ENCODE measurements at places on chromosomes 7 and 10. TPM values are rescaled to one million over a fixed set of nuclear protein-coding genes. Genes with fewer than 3 reads are reported as not detected.

DNA sequence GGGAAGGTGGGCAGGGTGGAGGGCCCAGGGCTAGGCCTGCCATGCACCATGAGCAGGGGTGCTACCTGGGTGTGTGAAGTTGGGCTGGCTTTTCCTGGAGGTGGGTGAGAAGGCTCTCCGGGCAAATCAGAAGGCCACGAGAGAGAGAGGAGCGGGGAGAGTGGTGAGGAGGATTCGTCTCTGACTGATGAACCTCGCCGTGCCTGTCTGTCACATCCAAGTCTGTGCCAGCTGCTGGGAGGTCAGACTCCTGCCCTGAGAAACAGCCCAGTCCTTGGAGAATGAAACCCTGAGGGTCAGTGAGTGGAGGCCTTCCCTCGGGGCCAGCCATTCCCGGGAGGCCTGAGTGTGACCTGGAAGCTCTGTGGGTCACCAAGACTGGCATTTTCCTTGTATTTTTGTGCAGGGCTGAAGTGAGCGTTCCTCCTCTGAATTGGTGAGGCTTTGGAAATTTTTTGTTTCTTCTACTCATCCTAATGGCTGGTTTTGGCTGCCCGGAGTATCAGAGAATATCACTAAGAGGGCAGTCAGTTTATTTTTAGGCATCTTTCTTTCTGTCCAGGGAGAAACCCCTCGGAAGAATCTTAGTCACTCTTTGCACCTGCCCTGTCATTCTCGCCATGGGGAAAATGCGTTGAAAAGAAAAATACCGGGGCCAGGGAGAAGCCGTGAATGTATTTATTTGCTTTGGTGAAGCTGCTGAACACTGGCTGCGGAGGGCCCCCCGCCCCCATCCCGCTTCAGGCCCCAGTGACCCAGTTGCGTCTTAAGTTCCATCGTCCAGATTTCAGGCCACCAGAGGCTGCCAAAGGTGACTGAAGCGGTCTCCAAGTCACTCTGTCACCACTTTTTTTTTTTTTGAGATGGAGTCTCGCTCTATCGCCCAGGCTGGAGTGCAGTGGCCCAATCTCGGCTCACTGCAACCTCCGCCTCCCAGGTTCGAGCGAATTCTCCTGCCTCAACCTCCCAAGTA is 6.5 kb upstream of the AP5Z1 start:
- H3K36me3 ChIP-seq: peaks cover 6% of the 10 kb centered on the region
- H3K27me3 ChIP-seq: no peaks in the 10 kb centered on the region
- H3K4me3 ChIP-seq: no peak overlapping the region
- H3K4me1 ChIP-seq: no peaks in the 10 kb centered on the region

GRCh38 chr7:146575903-146576302 is 459.3 kb downstream of the CNTNAP2 start:
- H3K4me3 ChIP-seq: no peak overlapping the region
- DNase-seq: no peak
- H3K27ac ChIP-seq: no peak overlapping the region
- H3K4me1 ChIP-seq: no peaks in the 10 kb centered on the region

The RASSF4 gene
- 2.3 TPM for polyA plus RNA-seq

The ANXA8L1 gene
- 2.0 TPM for polyA plus RNA-seq

The PAPOLB gene
- polyA plus RNA-seq: not detected

The PKD1L1 gene
- 0.05 TPM for polyA plus RNA-seq

DNA sequence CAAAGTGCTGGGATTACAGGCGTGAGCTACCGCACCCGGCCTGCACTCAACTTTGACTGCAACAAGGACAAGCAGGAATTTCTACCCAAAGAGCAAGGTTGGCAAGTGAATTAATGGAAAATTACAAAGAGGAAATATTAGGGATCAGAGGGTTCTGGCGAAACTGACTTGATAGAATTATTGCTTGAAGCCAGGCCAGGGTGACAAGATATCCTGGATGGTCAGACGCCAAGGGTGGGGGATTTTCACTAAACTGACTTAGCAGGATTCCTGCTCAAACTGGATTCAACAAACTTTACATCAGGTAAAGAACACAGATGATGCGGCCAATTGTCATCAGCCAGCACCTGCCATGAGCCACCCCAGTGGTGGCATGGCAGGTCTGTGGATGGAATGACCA is 603.6 kb upstream of the MGMT start:
- H3K27me3 ChIP-seq: no peaks in the 10 kb centered on the region
- H3K4me1 ChIP-seq: no peaks in the 10 kb centered on the region
- H3K4me3 ChIP-seq: no peak overlapping the region
- no peak for DNase-seq

DNA sequence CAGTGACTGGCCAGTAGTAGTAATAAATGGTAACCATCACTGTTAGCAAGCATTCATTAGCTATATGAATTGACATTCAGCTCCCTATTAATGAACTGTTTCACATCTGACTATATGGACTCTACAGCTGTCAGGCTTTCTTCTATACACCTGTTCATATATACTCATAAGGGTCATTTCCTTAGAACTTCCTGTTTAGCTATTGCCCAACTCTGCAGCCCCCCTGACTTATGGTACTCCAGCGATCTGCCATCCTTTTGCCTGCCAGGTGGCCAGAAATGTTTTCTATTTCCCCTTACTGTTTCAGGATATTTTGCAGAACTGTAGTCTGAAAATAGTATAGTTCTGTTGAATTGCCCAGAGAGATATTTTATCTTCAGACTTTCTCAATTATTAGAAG is 56.6 kb downstream of the TASOR2 start:
- DNase-seq: no peak
- H3K36me3 ChIP-seq: peaks cover 49% of the 10 kb centered on the region
- no peak overlapping the region for H3K4me3 ChIP-seq
- no peak overlapping the region for H3K27ac ChIP-seq
- H3K27me3 ChIP-seq: no peaks in the 10 kb centered on the region
- no peaks in the 10 kb centered on the region for H3K4me1 ChIP-seq

- no peak overlapping the region for H3K4me3 ChIP-seq
- peaks cover 11% of the 10 kb centered on the region for H3K4me1 ChIP-seq
- no peaks in the 10 kb centered on the region for H3K36me3 ChIP-seq
- no peak overlapping the region for H3K27ac ChIP-seq
Measured at GRCh38 chr10:126294451-126294850, 93.8 kb downstream of the ADAM12 start.

DNA sequence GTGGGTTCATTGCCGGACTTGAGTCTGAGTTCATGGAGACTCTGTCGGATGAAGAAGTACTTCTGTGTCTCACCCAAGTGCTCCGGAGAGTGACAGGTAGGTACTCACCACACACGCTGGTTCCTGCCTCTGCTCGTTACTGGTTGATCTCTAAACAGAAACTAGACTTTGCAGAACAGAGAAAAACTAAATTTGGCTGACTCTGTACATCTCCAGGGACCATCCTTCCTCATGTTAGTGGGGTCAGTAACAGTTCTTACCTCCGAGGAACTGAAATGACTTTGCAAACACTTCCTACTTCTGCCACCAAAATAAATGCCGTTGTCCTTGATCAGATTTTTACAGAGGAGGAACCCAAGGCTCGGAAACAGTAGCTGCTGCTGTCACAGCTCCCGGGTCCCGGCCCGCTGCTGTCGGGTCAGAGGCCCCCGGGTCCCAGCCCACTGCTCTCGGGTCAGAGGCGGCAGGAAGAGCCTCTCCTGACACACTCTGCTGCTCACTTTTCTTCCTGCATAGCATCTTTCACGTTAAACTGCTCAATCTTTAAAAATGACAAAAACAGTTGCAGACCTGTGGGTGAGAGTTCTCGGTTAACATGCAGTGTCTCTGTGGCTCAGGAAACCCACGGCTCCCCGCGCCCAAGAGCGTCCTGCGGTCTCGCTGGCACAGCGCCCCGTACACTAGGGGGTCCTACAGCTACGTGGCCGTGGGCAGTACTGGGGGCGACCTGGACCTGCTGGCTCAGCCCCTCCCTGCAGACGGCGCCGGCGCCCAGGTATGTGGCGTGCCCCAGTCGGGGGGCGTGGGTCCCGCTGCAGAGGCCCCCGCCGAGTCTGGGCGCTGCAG is 4.8 kb upstream of the MTG1 start:
- no peak for DNase-seq
- H3K4me1 ChIP-seq: no peaks in the 10 kb centered on the region
- no peak overlapping the region for H3K4me3 ChIP-seq
- no peaks in the 10 kb centered on the region for H3K27me3 ChIP-seq

DNA sequence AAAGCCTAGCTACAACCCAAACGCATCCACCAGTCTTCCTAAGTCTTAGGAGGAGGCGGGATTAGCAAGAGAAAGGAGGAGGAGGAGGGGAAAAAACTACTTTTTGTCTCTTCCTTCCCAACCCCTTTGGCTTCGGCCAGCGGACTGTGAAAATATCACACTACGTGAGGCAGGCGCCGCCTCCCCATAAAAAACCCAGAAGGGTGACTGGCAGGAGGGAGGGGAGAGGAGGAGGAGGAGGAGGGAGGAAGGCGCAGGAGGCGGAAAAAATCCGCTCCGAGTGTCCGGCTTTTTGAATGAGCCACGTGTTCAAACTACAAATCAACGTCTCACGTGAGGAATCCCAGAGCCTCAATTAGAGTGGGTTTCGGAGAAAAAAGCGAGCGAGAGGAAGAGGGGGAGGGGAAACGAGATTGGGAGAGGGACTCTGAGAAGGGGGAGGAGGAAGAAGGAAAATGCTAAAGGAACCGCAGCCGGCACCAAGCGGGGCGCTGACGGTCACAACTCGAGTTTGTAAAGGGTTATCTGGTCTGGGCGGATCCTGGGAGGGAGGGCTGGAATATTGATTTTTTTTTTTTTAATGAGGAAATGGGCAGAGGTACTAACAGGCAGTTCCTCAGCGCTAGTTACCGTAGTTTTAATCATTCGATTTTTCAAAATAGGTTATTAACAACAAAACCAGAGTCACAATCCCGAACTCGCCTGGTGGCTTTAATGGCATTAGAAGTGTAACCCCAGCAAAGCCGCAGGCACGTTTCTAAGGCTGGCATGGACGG is at the start of gene IGF2BP3:
Gene IGF2BP3 (minus strand): TSS at position 162 of the 776 bp plus-strand sequence. CDS start 381 bp downstream, outside the sequence.
- peak; percentile 92 for DNase-seq
- H3K27ac ChIP-seq: peak within 1 kb of the TSS; percentile 71
- peaks cover 23% of the 10 kb centered on the region for H3K4me1 ChIP-seq
- H3K27me3 ChIP-seq: peaks cover 6% of the 10 kb centered on the region
- H3K36me3 ChIP-seq: no peaks in the 10 kb centered on the region

- H3K4me1 ChIP-seq: peaks cover 9% of the 10 kb centered on the region
- no peaks in the 10 kb centered on the region for H3K36me3 ChIP-seq
- H3K27me3 ChIP-seq: no peaks in the 10 kb centered on the region
- no peak overlapping the region for H3K27ac ChIP-seq
Measured at GRCh38 chr10:34392641-34393170, 422.4 kb downstream of the PARD3 start.

The CYP2C19 gene
- polyA plus RNA-seq: not detected

The SYCE1 gene
- not detected for polyA plus RNA-seq

- H3K4me1 ChIP-seq: no peaks in the 10 kb centered on the region
- no peak overlapping the region for H3K4me3 ChIP-seq
- H3K27ac ChIP-seq: no peak overlapping the region
- no peaks in the 10 kb centered on the region for H3K27me3 ChIP-seq
Measured at GRCh38 chr7:159172400-159172799, 27.7 kb upstream of the VIPR2 start.

GRCh38 chr10:31765541-31765940 is 163.1 kb downstream of the ARHGAP12 start:
- no peak overlapping the region for H3K4me3 ChIP-seq
- H3K27ac ChIP-seq: peak overlapping the region; percentile 68
- no peaks in the 10 kb centered on the region for H3K36me3 ChIP-seq
- H3K27me3 ChIP-seq: no peaks in the 10 kb centered on the region
- peak; percentile 74 for DNase-seq

DNA sequence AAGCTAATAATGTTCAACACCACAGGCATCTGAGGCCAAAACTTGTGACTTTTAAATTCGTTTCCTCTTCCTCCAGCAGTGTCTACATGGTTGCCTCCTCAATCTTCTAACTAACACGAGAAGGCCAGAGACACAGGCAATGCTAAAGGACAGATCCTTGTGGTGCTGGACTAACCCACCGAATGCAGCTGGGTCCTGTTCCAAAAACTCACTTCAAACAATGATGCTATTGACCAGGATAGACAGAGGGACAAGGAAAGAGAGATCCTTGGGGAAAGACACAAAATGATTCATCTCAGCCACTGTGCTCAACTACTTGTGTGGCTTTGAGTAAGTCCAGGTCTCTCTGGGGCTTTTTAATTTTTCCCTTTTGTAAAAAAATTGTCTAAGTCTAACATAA is 107.6 kb downstream of the KCNMA1 start:
- H3K27ac ChIP-seq: no peak overlapping the region
- H3K4me1 ChIP-seq: peaks cover 46% of the 10 kb centered on the region
- no peaks in the 10 kb centered on the region for H3K36me3 ChIP-seq
- H3K27me3 ChIP-seq: no peaks in the 10 kb centered on the region

The PARD3 gene
- polyA plus RNA-seq: 7.7 TPM

The IL15RA gene
- polyA plus RNA-seq: 4.9 TPM

The SH2B2 gene
- polyA plus RNA-seq: 1.1 TPM

DNA sequence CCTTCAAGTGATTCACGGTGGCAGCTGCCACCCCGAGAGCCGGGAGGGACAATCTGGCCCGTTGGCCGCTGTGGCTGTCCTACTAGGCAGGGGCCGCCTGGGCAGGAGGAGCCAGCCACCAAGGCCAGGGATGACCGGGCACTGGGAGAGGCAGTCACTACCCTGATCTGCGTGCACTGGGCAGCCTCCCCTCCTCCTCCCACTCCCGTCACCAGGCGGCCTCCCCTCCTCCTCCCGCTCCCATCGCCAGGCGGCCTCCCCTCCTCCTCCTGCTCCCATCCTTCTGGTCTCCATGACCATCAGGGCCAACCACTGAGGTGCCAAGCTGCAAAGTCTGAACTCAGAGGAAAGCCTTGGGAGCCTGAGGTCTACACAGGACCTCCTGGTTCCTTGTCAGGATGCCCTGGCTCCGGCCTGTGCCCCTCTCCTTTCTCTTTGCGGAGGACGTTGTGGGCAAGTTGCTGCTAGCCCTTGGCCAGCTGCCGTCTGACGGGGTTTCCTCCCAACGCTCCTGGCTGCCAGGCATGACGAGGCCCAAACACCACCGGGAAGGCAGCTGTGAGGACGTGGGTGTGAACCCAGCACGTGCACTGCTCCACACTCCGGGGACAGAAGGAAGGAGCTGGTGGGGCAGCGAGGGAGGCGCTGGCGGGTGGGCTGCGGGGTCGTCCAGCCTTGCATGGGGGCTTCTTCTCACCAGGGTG is 131.1 kb downstream of the WDR37 start:
- DNase-seq: no peak
- H3K27ac ChIP-seq: no peak overlapping the region
- no peaks in the 10 kb centered on the region for H3K36me3 ChIP-seq
- no peak overlapping the region for H3K4me3 ChIP-seq
- no peaks in the 10 kb centered on the region for H3K4me1 ChIP-seq
- peaks cover 20% of the 10 kb centered on the region for H3K27me3 ChIP-seq

DNA sequence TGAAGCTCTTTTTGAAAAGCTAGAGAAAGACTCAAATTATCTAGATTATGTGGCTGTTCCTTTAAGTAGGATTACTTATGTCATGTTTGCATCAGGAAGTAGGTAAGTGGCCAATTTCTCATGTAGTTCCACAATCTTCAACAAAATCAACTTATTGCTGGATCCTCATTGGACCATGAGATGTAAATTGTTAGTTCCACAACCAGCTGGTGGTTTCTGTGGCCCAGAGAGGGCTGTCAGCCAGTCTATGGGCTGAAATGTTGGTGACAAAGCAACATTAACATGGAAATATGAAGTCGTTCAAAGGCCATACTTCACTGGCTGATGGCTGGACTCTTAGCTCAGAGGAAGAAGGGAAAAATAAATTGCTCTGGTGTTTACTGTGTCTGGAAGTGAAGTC is 157.9 kb downstream of the PLXDC2 start:
- no peak for DNase-seq
- H3K27ac ChIP-seq: no peak overlapping the region
- H3K4me3 ChIP-seq: no peak overlapping the region
- no peaks in the 10 kb centered on the region for H3K4me1 ChIP-seq
- no peaks in the 10 kb centered on the region for H3K36me3 ChIP-seq

GRCh38 chr7:140330128-140330527 is 68.2 kb downstream of the SLC37A3 start:
- no peak overlapping the region for H3K4me3 ChIP-seq
- DNase-seq: no peak
- 0 out of 2 replicates have a peak, but pooled peaks cover 5% of the 10 kb centered on the region for H3K4me1 ChIP-seq
- H3K27ac ChIP-seq: no peak overlapping the region
- peaks cover 17% of the 10 kb centered on the region for H3K36me3 ChIP-seq
